ENCODE measurements at places on chromosomes 16 and 17.

DNA sequence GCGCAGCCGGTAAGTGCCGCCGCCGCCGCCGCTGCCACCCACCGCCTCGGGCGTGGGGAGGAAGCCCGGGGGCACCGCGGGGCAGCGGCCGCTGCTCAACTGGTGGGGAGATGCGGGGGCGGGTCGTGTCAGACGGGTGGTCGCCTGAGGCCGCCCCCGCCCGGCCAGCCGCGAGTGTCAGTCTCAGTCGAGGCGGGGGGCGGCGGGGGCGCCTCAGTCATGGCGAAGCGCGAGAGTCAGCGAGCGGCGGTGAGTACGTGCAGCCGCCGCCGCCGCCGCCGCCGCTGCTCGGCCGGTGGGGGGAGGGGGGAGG is 76.2 kb downstream of the CHD9 start:
- no peak for DNase-seq

DNA sequence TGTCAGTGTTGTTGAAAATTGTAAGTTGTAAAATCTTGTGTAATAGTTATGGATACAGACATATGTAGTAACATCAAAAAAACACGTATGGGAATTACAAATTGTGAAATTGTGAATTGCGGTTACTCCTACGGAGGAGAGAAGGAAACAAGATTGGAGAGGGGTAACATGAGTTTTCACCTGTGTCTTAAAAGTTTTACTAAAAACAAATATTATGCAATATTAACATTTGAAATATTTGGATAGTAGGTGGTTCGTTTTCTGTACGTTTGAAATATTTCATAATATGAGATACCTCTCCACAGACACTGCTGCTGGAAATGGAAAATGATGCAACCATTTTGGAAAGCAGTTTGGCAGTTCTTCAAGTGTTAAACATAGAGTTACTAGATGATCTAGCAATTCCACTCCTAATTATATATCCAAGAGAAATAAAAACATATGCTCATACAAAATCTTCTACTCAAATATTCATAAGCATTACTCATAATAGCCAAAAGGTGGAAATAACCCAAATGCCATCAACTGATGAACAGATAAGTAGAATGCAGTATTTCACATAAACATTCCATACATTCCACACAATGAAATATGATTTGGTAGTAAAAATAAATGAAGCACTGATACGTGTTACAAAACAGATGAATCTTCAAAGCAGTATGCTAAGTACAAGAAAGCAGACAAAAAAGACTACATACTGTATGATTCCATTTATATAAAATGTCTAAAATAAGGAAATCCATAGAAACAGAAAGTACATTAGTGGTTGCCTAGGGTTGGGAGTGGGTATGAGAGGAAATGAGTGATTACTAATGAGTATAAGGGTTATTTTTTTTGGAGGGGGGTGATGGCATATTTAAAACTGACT is 40.7 kb upstream of the ABCA10 start:
- DNase-seq = no peak

DNA sequence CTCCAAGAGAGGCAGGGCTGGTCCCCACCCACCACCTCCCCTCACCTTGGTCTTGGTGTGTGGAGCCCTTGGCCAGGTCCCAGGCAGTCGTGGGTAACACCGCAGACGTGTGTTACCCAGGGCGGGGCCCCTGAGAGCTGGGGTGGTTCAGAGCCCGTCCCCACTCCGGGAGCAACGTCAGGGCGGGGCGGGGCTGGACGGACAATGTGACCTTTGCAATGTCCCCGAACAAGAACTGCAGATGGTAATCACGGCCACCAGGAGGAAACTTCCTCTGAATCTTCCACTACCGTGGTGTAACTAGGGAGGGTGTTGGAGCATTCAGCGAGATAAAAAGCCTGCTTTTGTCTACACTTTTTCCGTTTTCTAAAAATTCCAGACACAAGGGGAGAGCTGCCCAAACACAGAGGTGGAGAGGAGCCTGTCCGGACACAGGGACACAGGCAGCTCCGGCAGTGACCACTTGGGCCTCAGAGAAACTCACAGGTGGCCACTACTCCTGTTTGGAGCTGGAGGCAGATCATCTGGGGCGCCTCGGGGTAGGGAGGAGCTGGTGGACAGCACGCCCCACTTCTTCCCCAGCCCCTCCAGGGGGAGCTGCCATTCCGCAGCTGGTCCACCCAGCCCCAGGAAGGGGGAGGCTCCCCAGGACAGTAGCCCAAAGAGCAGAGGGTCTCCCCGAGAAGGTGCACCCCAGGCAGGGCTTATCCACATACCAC is 14.2 kb upstream of the SLC38A10 start:
- peak; percentile 97 for DNase-seq

DNA sequence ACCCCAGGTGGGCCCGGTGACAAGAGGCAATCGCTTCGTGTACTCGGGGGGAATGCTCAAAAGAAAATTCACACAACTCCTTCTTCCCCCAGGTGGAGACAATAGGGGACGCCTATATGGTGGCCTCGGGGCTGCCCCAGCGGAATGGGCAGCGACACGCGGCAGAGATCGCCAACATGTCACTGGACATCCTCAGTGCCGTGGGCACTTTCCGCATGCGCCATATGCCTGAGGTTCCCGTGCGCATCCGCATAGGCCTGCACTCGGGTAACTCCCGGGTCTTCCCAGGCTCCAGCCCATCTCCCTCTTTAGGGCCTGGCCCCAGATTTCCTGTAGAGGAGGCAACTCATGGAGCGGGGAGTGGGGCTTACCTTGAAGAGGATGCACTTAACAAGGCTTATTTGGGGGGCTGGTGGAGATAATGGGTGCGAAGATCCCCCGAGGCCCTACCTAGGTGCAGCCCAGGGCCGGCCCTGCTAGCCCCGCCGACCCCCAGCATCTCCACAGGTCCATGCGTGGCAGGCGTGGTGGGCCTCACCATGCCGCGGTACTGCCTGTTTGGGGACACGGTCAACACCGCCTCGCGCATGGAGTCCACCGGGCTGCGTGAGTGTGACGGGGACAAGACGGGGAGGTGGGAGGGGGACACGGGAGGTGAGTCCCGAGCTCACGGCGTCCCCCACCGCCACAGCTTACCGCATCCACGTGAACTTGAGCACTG is 13.0 kb downstream of the GUCY2D start:
- DNase-seq = no peak

GRCh38 chr16:87823181-87823929 is 46.0 kb downstream of the SLC7A5 start:
- no peak for DNase-seq

DNA sequence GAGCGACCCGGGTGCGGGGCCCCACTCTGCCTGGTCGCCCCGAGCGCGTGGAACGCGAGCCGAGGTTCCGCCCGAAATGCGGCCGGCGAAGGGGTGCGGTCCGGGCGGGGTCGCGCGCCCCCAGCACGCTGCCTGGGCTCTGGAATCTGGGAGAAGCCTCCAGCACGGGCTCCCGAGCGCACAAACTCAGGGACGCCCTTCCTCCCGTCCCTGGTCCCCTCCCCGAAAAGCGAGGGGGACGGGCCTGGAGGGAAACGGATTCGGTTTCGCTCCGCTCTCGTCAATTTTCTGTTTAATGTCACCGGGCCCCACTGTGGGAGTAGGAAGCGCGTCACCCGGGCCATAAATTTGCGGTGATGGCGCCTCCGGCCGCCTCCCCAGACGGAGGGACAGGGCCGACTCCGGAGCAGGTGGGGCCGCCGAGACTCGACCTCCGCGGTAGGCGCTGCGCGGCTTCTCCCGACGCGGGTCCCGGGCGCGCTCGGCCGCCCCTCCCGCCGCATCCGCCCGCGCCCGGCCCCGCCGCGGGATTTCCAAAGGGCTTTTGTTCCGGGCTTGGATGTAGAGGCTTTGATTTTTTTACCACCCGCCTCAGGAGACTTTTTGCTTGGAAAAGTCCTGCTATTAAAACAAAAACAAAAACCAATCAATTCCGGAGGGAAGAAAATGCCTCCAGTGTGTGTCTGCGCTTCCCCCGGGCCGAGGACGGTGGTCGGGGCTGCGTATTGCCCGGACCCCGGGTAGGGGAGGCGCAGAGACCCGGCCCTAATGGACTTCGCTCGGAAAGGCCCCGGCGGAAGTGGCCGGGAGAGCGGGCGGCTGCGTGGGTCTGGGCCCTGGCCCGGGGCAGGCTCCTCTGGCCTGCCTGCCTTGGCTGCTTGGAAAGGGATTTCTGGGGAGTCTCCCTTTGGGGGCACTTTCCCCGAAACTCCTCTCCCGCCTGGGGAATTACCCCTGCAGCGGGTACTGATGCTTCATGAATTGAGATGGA is 7.9 kb upstream of the BAHCC1 start:
- DNase-seq = peak; percentile 70

- no peak for DNase-seq
Observed at GRCh38 chr16:57478396-57479204, 7.7 kb downstream of the DOK4 start.

- no peak for DNase-seq
Observed at GRCh38 chr16:87587636-87588035, 14.7 kb upstream of the JPH3 start.

DNA sequence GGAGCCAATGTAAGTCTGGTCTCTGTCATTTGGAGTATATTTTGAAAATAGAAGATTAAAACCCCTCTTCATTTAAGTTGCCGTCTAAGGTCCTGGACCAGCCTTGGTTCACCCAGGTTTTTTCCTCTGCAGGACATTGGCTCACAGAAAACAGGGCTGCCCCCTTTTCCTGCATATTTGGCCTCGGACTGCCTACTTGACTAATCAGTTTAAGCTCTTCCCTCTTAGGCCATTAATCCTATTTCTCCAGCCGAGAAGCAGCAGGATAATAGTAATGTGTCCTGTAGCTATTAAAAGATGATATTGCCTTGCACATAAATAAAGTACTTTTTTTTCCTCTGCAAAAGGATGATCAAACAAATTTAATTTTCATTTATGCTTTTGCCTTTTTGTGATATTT is 52.1 kb downstream of the PRKCA start:
- no peak for DNase-seq

GRCh38 chr16:79265196-79265595 is 335.3 kb downstream of the MAF start:
- DNase-seq = no peak

DNA sequence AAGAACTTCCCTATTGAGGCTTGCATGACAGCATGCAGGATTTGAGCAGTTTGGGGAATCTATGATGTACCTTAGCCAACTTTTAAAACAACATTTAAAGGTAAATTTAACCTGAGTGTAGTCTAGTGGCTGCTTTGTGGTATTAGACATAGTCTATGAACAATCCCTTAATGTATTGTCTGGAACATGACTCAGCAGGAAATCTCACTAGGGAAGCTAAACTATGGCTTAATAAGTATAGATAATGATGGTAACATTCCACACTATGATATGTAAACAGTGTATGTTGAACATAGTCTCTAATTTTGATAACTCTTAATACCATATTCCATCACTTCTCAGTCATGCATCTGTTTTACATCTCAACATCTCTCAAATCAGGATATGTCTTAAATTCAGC is 52.1 kb upstream of the SLC12A3 start:
- no peak for DNase-seq

GRCh38 chr17:81162491-81162890 is 2.8 kb upstream of the PVALEF start:
- peak; percentile 36 for DNase-seq

- DNase-seq = no peak
Observed at GRCh38 chr16:20867585-20867984, 32.6 kb downstream of the DCUN1D3 start.

- no peak for DNase-seq
Observed at GRCh38 chr16:77925531-77925930, 96.8 kb upstream of the CLEC3A start.

- DNase-seq = no peak
Observed at GRCh38 chr17:35447499-35447898, 1.1 kb downstream of the SLFN13 start.

DNA sequence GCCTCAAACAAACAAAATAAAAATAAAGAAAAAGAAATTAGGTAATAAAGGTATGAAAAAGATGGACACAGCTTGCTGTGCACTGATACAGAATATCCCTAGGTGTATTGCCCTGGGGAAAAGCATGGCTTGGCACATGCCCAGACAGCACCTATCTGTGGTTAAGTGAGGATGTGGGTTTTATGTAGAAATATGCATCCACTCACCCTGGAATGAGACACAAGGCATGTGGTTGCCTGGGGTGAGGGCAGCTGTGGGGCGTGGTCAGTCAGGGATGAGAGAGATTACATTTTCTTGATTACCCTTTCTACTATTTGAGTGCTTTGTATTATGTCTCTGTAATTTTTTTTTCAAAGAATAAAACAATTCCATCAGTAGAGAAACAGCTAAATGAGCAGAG is 6.9 kb downstream of the PLLP start:
- DNase-seq = peak; percentile 53

DNA sequence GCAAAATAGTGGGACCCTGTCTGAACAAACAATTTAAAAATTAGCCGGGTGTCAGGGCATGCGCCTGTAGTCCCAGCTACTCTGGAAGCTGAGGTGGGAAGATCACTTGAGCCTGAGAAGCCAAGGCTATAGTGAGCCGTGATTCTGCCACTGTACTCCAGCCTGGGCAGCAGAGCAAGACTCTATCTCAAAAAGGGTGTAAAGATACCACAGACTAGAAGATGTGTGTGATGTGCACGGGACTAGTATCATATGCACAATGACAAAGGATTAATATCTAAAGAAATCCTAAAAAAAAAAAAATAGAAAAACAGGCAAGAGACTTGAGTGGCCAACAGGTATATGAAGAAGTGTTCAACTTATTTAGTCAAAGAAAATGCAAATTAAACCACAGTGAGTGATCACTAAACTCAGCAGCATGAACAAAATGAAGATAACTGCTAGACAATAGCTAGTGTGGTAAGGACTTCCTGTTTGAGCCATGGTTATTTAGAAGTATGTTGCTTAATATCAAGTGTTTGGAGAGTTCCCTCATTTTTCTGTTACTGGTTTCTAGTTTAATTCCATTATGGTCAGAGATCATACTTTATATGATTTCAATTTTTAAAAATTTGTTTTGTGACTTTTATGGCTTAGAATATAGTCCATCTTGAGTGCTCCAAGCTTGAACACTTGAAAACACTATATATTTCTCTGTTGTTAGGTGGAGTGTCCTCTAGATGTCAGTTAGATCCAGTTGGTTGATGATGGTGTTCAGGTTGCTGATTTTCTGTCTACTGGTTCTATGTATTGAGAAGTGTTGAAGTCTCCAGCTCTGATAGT is 14.7 kb upstream of the SLX4 start:
- DNase-seq = no peak

- DNase-seq = no peak
Observed at GRCh38 chr17:16820979-16821543, 131.0 kb downstream of the CCDC144A start.

Measured in lower lobe of right lung (tissue), 2 donors.